ENCODE measurements at places on chromosomes 5 and 9.

GRCh38 chr9:133351908-133352634 lies 4.1 kb downstream of the RPL7A start:
- DNase-seq = peak; percentile 72

GRCh38 chr9:105901514-105902109 lies 207.3 kb downstream of the TMEM38B start:
- DNase-seq = no peak

- DNase-seq = peak; percentile 18
These were observed 65.0 kb downstream of the PRRT1B start for GRCh38 chr9:131610231-131610761.

DNA sequence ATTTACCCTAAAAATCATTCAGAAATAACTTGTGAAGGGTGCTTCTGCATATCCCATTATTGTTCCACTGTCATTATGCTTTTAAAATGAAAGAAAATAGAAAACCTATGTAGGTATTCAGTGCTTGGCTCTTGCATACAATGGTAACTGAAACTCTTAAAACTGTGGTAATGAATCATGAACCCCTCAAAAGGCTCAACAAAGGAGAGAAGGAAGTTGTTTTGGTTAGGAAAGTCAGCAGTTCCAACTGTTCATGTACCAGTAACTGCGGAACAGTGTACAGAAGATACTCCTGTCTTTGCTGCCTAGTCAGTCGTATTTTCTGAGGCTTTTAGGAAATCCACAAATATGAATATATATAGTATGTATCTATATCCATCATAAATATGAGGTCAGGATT lies 96.1 kb downstream of the OSMR start:
- no peak for DNase-seq

- DNase-seq = no peak
These were observed 117.0 kb downstream of the SSBP2 start for GRCh38 chr5:81633891-81634290.

DNA sequence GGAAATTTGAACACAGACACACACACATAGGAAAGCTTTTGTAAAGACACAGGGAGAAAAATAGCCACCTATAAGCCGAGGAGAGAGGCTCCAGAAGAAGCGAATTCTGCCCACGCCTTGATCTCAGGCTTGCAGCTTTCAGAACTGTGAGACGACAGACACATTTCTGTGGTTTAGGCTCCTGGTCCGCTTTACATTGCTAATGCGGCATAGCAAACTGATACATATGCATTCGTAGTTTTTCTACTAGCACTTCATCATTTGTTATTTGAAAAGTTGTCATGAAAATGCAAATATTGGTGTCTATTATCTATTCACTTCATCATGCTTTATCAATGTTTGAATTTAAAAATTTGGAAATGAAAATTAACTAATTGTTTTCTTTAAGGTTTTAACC lies 674.9 kb downstream of the SEMA5A start:
- DNase-seq = no peak

- DNase-seq = no peak
These were observed 74.1 kb upstream of the SH3PXD2B start for GRCh38 chr5:172528440-172528839.

DNA sequence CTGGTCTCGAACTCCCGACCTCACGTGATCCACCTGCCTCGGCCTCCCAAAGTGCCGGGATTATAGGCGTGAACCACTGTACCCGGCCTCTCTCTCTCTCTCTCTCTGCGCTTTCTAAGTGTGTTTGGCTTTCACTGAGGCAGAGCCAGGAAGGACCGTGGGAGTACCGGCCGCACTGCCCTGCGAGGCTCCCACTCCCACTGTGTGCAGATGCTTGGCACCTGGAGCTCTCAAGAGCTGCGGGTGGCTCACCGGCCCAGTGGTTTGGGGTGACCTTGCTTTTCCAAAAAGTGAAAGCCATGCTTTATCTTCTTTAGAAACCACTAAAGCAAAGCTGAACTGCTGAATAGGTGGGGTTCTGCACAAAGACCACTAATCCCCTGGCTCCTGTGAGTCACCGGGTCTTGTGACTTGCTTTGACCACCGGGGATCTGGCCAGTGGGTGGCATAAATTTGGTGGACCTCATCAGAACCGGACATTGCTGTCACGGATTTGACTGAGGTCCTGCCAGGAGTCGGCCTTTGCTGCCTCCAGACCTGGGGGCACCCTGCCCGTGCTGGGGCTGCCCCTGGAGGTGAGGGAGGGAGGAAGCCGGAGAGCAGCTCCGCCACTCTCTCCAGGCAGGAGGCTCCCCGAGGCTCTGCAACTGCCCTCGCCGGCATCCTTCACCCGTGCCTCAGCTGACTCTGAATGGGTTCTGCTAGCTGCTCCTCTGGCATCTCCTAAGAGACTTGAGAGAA lies 228.9 kb downstream of the FANCC start:
- no peak for DNase-seq

DNA sequence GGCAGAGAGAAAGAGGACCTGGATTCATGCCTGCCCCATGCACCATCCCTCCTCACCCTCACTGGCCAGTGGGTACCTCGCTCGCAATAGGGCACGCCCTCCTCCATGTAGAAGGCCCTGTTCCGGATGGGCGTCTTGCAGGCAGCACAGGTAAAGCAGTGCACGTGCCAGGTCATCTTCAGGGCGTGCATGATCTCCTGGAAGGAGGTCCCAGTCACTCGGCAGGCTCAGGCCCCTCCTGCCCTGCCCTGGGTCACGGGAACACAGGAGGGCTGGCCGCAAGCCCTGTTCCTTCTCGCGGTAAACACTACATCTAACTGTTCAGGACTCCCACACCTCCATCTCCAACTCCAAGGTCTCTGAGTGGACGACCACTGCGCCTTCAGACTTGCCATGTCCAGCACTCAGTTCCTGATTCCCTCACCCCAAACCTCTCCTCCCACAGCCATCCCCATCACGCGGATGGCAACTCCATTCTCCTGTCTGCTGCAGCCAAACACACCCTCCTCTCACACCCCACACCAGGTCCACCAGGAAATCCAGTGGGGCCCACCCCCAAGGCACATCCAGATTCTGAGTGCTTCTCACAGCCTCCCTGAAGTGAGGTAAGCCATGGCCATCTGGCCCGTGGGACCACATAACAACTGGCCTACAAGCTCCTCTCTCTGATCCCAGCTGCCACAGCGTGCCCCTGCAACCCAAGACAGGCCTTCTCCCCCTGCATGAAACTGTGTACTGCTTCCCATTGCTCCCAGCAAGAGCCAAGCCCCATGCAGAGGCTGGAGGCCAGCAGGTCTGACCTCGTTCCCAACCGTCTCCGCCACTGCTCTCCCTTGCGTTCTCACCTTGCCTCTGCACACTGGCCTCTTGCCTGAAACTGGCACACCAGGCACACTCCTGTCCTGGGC lies 10.8 kb upstream of the DBN1 start:
- no peak for DNase-seq

GRCh38 chr5:132766806-132767055 lies 10.3 kb downstream of the SEPTIN8 start:
- no peak for DNase-seq

- DNase-seq = no peak
These were observed 102.5 kb downstream of the CAMSAP1 start for GRCh38 chr9:135804581-135805421.

DNA sequence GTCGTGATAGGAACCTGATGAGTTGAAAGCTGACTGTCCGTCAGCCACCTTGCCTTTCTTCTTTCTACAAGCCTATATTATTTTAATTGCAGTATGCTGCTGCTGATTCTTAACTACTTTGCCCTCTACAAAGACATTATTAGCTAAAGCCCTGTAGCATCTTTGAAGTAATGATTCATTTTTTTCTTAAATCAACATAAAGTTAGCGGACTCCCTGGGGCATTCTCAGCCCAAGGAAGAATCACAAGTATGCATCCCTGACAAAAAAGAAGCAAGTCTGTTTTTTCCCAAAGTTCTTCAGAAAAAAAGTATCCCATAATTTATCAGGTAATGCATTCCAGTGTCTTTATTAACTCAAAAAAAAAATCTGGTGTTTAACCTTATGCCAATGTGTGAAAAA lies 69.5 kb upstream of the TAS2R1 start:
- DNase-seq = no peak

DNA sequence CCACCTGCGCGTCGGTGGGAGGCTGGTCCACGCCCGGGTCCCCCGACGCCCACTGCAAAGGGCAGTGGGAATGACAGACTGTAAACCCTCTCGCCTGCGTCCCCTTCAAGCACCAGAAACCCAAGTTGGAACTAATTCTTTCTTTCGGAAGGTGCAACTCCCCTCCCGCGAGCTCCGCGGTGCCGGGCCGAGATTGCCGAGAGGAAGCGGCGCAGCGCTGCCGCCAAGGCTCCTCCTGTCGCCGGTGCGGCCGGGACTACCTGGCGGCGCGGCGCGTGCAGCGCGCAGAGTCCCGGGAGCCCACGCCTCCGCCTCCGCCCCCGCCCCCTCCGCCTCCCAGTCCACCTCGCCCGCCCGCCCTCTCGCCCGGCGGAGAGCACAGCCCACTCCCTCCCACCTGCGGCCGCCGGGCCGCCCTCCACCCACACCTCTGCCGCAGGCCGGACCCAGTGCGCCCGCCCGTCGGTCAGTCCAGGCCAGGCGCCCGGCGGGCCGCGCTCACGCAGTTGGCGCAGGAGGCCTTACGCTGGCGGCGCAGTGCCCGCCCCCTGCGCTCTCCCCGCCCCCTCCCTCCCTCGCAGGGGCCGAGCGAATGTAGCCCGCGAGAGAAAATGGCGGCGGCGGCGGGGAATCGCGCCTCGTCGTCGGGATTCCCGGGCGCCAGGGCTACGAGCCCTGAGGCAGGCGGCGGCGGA lies at the start of gene MAP3K1:
MAP3K1 (plus strand) TSS at position 587 of the 695 bp plus-strand sequence; CDS start at position 612, 25 bp downstream.
- DNase-seq = peak; percentile 39

DNA sequence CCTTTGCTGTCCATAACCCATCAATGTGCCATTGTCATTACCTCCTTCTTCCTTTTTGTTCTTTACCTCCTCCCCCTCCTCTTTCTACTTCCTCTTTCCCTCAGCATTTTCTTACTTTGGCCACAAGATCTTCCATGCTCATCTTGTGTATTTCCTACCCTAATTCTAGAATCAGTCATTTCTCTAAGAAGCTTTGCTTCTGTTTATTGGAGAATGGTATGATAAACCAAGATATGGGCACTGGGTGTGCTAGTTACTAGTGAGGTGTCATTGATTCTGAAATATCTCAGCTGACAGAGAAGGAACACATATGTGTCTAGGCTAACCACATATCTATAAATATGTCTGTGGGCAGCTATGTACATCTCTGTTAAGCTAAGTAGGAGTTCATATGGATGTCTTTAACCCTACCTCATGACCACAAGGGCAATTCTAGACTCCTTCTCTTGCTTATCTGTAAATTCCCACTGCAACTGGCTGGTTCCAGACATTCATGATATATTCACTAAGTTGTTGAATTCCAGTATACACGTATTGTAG lies 2051.3 kb upstream of the CDH9 start:
- DNase-seq = no peak

GRCh38 chr9:19154135-19154612 lies 26.9 kb upstream of the PLIN2 start:
- DNase-seq = peak; percentile 83

GRCh38 chr5:78606241-78606640 lies 42.3 kb downstream of the LHFPL2 start:
- no peak for DNase-seq

DNA sequence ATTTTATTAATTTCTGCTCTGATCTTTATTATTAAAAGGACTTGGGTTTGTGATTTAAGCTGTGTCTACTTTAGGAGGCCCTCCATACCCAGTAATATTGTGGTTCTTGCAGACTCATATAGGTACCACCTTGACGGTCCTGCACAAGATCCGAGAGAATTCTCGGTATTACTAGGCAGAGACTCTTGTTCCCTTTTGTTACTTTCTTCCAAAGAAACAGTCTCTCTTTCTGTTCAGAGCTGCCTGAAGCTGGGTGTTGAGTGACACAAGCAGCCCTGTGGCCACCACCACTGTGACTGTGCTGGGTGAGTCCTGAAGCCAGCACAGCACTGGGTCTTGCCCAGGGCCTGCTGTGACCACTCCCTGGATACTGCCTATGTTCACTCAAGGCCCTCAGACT lies 666.6 kb downstream of the SEMA5A start:
- no peak for DNase-seq

- no peak for DNase-seq
These were observed 15.1 kb downstream of the ADCY2 start for GRCh38 chr5:7410936-7411511.

DNA sequence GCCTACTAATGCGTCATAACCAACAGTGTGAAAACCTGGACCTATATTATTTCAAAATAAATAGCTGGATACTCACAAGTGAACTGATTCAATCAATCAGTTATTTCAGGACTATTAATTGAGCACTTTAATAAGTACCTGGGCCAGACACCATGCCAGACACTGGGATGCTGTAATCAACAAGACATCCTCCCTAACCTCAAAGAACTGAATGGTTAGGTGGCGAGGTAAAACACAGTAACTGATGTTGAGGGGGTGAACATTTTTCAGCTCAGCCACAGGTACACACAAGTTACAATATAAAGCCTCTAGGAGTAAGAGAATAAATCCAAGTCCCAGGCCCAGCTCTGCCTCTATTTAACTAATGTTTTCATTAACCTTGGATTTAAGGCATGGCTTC lies 24.0 kb downstream of the CDH6 start:
- no peak for DNase-seq

DNA sequence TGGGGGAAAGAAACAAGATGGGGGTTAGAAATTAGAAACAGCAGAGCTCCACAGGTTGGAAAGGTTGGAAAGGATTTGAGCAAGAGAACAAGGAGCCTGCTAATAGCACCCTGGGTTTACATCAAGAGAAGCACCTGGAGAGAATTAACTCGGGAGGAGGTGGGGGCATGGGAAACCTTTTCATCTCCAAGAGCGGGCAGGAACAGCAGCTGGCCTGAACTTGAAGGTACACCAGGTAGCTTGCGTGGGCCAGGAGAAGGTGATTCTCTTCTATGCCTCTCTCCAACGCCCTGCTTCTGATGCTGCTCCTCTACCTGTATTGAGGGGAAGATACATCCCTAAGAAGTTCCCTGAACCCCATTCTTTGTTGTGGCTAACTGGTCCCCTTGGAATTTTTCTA lies 37.1 kb upstream of the GLRX start:
- no peak for DNase-seq

DNA sequence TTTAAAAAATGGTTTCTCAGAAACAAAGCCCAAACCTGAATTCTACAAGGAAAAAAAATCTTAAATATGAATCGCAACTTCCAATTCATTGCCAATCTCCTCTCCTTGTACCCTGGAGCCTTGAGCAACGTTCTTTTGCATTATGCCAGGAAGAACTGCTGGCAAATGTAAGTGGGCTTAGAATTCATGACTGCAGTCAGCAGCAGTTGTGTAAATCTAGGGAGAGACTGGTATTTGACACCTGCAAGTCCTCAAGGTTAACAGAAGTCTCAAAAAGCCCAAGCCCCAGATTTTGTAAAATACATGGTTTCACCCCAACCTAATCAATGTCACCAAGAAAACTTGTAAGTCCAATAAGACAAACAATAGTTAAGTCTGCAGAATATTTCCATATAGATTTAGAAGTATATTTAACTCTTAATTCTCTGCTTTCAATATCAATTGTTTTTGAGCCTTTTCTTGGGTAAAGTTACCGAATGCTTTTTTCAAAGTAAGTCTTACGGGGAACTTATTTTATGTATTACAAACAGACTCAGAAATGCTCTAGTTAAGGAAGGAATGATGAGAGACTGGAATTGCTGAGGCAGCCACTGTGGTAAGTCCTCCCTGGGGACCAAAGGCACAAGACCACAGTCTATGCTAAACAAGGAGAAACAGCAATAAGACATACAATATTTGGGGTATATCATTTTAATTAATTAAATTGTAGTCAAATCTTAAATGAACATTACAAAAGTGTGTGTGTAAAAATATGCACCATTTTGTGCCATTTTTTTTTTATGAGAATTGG lies 31.3 kb downstream of the ELL2 start:
- no peak for DNase-seq
